ENCODE measurements at places on chromosomes 1 and 21. TPM values are rescaled to one million over a fixed set of nuclear protein-coding genes. Genes with fewer than 3 reads are reported as not detected.

GRCh38 chr1:60857851-60858250 is 224.5 kb upstream of the NFIA start:
- no peak for DNase-seq

The SYF2 gene
- 38.2 TPM for total RNA-seq

- no peak for DNase-seq
Observed at GRCh38 chr1:56719171-56719570, 74.1 kb downstream of the PRKAA2 start.

The KCNQ4 gene
- total RNA-seq = 1.4 TPM

DNA sequence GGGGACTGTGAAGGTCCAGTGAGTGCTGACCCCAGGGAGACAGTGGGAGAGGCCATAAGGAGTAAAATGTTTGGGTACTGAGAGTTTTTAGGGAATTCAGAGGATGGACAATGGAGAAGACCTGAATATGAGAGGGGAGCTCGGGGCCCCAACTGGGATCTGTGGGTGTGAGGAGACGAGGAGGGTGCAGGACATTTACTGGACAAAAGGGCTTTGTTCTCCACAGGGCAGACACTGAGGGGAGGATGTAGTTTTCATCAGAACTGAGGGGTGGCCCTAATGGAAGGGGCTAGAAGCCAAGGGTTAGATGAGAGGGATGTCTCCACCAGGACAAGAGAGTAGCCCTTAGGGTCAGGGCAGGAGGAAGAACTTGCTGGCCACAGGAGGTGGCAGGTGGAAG is 30.0 kb downstream of the TMCC2 start:
- no peak for DNase-seq

DNA sequence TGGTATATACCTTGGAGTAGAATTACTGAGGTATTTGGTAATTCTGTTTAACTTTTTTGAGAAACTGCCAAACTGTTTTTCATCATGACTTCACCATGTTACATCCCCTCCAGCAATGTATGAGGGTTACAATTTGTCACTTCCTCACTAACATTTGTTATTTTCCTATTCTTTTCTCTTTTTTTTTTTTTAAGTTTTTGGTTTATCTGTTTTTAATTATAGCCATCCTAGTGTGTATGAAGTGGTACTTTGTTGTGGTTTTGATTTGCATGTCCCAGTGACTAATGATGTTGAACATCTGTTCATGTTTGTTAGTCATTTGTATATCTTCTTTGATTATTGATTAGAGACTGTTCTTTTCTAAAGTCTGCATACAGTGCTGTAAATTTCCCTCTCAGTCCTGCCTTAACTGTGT is 147.3 kb downstream of the HS2ST1 start:
- no peak for DNase-seq

DNA sequence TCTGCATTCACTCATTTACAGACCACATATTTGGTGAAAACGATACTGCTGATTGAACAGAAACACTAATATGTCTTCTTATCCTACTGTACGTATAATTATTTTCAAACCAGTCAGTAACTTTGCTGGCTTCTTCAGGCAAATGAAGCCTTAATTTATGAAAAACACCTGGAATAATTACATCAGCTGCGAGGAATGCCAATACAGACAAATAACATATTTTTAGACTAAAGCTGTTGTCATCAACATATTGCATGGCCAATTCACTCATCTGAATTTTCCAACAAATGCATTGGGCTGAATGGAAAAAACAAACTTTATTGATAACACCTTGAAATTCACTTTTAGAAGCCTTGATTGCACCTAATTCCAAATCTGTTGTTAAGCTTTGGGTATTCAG is 165.9 kb downstream of the HLX start:
- no peak for DNase-seq

DNA sequence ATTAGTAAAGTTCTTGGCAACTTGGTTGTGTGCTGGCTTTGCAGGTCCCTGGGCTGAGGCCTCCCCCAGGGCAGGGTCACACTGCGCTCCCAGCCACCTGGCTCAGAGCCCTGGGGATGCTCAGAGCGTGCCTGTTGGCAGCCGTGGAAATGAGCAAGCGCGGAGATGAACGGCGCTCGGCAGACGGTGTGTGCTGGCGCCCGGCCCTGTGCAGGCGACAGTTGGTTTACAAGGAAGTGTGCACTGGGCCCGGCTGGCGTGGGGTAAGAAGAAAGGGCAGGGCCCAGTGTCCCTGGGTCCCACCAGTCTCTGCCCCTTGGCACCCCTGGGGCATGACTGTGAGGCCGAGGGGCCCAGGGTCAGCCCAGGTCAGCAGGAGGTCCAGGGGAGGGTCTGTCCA is 25.7 kb upstream of the PEX10 start:
- no peak for DNase-seq

GRCh38 chr1:22851517-22851916 is 121.1 kb downstream of the LACTBL1 start:
- DNase-seq = no peak

The CRABP2 gene
- total RNA-seq = 2.1 TPM

The SLAMF7 gene
- total RNA-seq = not detected

The CYP4A11 gene
- total RNA-seq = not detected

DNA sequence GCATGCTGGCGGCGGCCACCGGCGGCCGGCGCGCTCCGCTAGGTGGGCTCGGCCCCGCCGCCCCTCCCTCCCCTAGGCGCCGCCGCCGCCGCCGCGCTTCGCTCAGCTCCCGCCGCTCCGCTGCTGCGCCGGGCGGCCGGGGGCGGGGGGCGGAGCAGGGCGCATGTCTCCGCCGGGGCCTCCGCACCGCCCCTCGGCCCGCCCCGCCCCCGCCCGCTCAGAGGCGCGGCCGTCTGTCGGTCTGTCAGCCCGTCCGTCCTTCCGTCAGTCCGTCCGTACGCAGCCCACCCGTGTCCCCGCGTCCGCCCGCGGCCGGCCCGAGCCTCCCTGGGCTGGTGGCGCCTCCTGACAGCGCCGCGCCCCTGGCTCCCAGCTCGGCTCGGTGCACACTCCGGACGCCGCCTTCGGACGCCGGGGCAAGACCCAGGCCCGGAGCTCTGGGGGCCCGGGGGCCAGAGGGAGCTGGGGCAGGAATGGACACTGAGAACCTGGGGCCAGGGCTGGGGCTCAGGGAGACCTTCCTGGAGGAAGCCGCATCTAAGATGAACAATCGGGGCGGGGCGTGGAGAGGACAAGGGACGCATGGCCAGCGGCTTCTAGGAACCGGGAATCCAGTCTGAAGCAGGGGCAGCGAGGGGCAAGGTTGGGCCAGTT is at the start of gene GPR153:
GPR153 (minus strand) TSS at position 138 of the 654 bp plus-strand sequence. CDS start 6,193 bp downstream, outside the sequence.
- no peak for DNase-seq

- DNase-seq = peak; percentile 69
Observed at GRCh38 chr1:226778657-226779058, 39.6 kb upstream of the ITPKB start.

The OR2AK2 gene
- total RNA-seq = 2.2 TPM

The SAMD13 gene
- 6.1 TPM for total RNA-seq

- peak; percentile 55 for DNase-seq
Observed at GRCh38 chr1:27536767-27537166, 46.8 kb upstream of the WASF2 start.

DNA sequence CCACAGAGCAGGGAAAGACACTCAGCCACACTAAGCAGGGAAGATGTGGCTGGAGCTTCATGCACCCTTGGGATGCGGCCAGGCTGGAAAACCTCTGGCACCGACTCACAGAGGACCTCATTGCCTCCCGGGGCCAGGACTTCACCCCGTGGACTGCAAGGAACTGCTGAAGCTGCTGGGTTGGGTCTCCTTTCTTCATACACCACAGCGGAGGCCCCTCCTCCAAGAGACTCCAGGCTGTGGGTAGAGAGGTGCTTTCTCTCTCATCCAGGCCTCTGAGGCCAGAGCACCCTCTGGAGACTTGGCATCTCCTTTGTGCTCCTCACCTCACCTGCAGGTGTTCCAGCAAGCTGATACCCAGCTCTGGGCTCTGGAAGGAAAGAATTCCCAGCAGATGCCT is 76.0 kb upstream of the EDN2 start:
- no peak for DNase-seq

GRCh38 chr1:162213281-162213912 is 143.9 kb downstream of the NOS1AP start:
- peak; percentile 80 for DNase-seq

GRCh38 chr1:77026135-77026534 is 158.9 kb downstream of the ST6GALNAC5 start:
- no peak for DNase-seq

Measured in testis (tissue), 5 donors.